ENCODE measurements at places on chromosomes 6 and 20.

- DNase-seq = no peak
These were observed 14.1 kb downstream of the MYBL2 start for GRCh38 chr20:43680981-43681380.

DNA sequence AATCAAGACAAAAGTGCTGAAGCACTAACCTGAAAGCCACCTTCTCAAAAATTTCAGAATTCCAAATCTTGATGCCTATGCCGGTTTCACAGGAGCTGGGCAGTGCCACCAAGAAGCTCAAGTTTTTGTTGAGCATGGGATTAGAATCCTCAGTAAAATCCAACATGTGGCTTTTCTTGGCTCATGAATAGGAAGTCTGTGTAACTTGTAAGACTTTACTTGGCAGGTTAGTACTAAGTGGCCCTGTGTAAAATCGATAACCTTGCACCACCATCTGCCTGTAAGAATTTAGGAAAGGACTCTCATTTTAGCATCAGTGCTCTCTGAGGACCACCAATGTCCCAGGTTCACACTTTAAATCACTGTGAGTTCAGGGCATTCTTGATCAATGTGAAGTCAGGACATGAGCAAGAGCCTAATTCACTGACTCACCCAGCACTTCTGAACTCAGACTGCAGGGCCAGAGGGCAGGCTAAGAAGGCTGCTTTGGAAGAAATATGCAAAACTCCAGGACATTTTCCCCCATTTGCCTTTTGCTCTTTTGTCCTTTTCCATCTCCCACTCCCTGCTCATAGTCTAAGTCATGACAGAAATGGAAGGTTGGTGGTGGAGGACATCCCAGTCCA, 113.2 kb downstream of the EDN1 start:
- no peak for DNase-seq

DNA sequence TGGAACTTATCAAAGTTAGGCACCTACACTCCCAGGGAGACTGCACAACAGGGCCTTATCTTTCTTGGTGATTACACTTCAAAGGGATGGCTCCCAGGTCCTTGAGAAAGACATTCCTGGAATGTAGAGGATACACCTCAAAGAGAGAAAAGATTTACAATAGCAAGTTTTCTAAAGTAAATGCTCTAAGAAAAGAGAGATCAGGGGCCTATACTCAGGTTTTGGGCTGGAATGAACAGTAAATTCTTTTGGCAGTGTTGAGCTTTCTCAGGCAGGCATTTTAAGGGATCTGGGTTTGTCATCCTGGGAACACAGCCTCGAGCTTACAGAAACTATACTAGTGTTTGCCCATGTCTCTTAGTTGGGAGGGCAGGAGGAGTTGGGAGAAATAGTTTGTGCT, 31.7 kb upstream of the ME1 start:
- no peak for DNase-seq

- DNase-seq = no peak
These were observed 12.1 kb upstream of the HINT3 start for GRCh38 chr6:125944434-125944816.

GRCh38 chr6:146917182-146917581, 287.0 kb upstream of the STXBP5 start:
- no peak for DNase-seq

- DNase-seq = no peak
These were observed 59.5 kb upstream of the PBOV1 start for GRCh38 chr6:138277835-138278234.

DNA sequence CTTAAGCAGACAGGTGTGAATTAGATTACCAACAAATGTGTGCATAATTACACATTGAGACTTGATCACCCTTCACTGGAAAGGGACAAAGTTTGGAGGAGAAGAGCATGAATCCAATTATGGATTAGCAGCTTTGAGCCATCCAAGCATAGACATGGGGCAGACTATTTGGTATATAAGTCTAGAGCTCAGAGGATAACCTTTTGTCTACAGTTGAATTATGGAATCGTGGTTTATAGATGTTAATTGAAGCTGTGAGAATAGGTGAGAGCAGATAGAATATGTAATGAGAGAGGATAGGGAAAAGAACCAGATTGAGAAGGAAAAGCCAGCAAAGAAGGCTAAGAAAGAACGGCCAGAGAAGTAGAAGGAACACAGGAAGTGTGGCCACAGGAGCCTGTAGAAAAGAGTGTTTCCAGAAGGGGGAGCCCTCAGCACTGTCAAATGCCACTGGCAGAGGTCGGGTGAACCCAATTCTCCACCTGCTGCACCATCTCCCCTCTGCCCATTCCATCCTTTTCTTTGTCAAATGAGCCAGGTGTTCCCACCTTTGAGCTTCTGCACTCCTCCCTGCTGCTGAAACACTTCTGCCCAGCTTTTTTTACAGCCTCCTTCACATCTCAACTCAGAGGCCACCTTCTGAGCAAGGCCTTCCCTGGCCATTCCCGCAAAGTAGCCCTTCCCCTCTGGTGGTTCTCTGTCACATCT, 7.3 kb downstream of the DNTTIP1 start:
- DNase-seq = peak; percentile 37

DNA sequence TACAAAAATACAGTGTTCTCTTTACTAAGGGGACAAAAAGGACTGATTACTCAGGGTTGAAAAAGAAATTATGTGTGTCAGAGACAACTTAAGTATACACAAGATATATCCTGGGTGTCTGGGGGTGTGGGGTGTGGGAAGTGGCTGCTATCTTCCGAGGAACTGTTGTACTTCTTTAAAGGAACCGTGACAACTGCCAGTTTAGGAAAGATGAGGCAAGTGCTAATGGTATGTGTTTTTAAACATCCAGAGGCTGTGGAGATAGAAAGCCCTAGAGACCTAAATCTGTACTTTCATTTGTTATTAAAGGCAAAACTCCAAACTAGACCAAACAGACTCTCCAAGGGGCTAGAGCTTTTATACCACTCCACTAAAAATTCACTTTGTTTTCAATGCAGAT, 95.6 kb downstream of the SNAP25 start:
- no peak for DNase-seq

- no peak for DNase-seq
These were observed 1282.3 kb upstream of the GJE1 start for GRCh38 chr6:140850438-140850837.

- DNase-seq = no peak
These were observed 43.3 kb downstream of the TP53INP2 start for GRCh38 chr20:34747479-34747878.

DNA sequence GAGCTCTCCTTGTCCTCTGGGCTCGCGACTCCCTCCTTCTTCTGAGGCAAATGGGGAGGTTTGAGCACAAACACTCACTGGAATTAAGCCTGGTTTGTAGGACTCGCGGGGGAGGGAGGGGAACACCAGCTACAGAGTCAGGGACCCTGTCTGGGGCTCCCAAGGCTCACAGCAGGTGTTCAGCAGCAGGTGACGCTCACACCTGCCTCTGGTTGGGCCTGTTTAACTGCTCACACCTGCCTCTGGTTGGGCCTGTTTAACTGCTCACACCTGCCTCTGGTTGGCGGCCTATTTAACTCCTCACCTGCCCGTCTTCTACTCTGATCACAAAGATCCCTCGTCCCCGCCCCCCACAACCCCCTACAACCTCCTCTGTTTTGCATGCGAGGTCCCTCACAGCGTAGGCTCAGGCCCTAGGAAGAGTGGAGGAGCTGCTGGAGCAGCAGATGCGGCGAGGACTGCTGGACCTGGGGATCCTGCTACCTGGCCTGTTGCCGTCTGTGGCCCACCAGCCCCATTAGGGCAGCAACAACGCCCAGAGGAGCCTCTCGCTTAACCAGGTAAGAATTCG, 181.9 kb downstream of the ERMARD start:
- no peak for DNase-seq

- peak; percentile 50 for DNase-seq
These were observed 5.6 kb upstream of the VNN2 start for GRCh38 chr6:132763269-132763668.

- DNase-seq = no peak
These were observed 169.2 kb downstream of the EYA2 start for GRCh38 chr20:47063808-47064207.

DNA sequence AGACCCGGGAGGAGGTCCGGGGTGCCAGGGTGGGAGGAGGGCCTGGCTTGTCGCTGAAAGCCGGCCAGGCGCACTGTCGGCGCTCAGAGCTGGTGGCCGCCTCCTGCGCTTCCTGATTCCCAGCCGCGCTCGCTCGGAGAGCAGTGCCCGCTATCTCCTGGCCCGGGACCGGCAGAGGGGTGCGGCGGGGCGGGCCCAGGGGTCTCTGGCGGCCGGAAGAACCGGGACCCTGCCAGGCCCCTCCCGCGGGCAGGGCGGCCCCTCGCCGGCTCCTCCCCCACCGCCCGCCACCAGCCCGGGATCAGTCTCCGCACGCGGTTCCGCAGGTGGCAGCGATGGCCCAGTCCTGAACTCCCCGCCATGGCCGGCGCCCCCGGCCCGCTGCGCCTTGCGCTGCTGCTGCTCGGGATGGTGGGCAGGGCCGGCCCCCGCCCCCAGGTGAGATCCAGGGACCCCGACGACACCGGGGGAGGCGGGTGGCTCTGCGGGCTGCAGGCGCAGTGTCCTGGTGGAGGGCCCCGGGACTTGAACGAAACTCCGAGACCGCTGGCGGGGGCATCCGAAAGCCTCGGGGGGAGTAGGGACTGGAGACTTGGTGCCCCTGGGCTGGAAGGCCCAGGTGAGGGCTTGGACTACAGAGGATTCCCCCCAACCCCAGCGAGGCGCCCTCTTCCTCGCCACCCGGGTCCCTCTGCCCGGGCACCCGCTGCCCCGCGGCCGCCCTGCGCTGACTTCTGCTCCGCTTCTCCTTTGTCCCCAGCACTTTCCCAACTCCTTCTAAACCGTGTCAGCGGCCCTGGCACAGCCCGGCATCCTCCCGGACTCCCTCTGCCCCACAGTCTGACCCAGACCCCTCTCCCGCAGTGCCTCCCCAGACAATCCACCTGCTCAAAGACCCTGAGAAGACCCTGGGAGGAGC, at the start of gene GLP1R:
Gene GLP1R (plus strand): TSS at position 301 of the 919 bp plus-strand sequence. CDS start 60 bp downstream, at position 361.
- no peak for DNase-seq

- DNase-seq = no peak
These were observed 676.5 kb downstream of the TENT5A start for GRCh38 chr6:81075974-81076373.

- DNase-seq = no peak
These were observed 82.7 kb upstream of the PMEPA1 start for GRCh38 chr20:57792386-57793080.

DNA sequence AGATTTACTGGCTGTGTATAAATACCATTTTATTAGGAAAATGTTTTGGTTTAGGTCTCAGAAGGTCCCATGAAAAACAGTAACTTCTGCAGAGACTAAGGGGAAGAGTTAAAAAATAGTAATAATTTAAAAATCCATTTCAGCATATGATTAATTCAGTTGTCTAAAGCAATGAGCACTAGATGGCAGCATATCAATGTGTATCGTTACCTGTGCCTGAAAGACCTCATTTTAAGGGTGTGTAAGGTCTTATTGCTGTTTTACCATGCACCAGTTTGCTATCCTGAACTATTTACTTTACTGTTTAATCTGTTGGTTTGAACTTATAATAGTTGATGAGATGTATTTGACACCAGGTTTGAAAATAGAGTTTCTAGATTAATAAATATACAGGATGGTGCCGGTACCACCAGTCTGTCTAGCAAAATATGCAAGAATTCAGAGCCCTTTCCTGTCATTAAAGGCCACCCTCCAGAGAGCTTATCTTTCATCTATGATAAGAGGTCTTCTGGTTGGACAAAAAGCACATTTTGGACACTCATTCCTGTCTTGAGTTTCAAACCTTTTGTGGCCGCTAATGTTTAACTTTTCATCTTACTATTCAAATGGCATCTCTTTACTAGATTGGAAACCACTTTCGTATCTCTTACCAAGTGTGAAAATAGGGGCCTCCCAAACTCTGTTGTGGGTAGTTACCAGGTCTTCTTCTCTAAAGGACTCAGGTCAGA, 8.9 kb upstream of the AHI1 start:
- peak; percentile 4 for DNase-seq

DNA sequence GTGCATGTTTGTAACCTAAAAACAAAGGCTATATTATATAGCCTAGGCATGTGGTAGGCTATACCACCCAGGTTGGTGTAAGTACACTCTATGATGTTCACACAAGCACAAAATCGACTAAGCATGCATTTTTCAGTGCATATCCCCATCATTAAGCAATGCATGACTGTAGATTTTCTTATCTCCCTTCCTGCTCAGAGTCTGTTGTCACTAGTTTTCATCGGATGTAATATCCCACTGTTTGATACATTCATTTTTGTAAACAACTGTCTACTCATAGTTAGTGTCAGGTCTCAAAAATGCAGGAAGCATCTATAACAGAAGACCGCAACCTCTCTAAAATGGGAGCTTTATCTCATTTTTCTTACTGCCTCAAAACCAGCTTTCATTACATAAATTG, 70.7 kb downstream of the GFRAL start:
- no peak for DNase-seq

- DNase-seq = peak; percentile 45
These were observed 53.7 kb downstream of the PPP1R16B start for GRCh38 chr20:38859070-38859690.

GRCh38 chr6:13368731-13369115, 40.4 kb upstream of the TBC1D7 start:
- DNase-seq = no peak

GRCh38 chr6:157294654-157295053, 28.7 kb downstream of the TMEM242 start:
- DNase-seq = no peak

- no peak for DNase-seq
These were observed 383.9 kb upstream of the MMS22L start for GRCh38 chr6:97666889-97667288.

DNA sequence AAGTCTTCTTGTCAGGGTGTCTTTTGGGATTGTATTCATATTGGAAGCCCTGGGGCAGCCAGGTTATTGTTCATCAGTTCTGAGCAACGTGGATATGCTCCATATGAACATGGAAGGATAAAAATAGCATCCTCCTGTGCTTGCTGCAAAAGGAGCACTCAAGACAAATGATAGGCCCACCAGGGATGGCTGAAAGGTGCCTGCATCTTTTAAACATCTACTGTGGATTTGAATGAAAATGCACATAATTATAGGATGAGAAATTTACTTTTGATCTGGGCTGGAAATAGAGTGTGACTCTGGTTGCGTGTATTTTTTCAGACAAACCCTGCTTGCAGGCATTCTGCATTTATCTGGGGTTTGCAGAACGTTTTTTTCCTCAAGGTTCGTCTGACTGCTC, 299.1 kb downstream of the PACRG start:
- no peak for DNase-seq

Data from GM19239 (cell line).